ENCODE measurements at places on chromosomes 13 and 19.

DNA sequence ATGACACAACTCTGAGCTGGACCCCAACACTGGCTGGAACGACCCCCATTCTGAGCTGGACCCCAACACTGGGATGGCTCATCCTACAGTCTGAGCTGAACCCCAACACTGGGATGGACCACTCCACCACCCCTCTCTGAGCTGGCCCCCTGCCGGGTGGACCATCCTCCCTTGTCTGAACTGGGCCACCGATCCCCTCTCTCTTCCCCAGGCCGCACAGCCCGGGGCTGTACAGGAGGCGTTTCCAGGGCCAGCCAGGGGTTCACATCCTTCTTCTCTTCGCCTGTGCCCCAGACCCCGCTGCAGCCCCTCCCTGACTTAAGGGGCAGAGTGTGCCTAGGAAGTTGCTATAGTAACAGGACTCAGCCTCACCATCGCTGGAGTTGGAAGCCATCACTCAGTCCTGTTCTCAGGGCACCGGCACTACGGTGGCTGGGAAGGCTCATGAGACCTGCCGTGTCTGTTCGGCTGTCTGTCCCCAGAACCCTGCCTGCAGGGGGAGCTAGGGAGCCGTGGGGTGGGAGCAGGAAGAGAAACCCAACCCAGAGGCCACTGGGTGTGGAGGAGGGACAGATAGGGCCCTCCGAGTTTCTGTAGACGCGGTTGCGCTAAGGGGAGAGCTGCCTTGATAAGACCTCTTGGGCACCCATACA, 3.7 kb downstream of the PRKACA start:
- no peak for DNase-seq

GRCh38 chr19:10290357-10290875, 664 bp downstream of the ICAM5 start:
- DNase-seq, result no peak

DNA sequence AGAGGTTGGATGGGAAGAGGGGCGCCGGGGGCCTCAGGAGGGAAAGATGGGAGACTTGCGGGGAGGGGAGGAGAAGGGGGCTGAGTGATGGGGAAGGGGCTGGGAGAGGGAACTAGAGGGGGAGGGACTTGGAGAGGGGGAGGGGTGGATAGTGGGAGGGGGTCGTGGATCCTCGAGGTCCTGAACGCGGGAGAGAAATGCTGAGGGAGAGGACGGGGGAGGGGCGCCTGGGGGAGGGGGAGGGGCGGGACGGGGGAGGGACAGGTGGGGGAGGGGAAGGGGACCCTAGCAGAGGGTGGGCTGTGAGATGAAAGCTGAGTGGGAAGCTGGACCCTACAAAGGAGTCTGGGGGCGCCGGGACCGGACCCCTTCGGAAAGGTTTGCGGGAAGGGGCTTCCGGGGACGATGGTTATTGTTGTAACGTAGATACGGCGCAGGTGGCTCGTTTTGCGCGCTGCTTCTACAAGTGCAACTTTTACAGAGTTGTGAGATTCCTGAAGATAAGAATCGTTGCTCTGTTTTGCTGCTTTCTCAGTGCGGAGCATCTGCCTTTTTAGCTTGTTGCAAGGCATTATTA, 418 bp downstream of the ZNF444 start:
- no peak for DNase-seq

DNA sequence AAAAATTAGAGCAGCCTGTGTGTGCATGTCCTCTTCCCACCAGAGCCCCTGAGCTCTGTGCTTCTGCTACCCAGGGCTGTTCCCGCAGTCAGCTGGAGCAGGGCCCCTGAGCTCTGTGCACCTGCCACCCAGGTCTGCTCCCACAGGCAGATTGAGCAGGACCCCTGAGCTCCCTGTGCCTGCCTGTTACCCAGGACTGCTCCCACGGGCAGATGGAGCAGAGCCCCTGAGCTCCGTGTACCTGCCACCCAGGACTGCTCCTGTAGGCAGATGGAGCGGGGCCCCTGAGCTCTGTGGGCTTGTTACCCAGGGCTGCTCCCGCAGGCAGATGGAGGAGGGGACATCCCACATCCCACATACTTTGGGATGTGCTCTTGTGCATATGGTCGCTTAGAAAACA, 186.8 kb upstream of the SOX1 start:
- no peak for DNase-seq

GRCh38 chr19:38742296-38742695, 2.0 kb downstream of the CAPN12 start:
- no peak for DNase-seq

GRCh38 chr13:35720690-35721554, 244.4 kb upstream of the MAB21L1 start:
- DNase-seq, result no peak

GRCh38 chr13:26616126-26616525, 58.6 kb downstream of the WASF3 start:
- DNase-seq, result no peak

DNA sequence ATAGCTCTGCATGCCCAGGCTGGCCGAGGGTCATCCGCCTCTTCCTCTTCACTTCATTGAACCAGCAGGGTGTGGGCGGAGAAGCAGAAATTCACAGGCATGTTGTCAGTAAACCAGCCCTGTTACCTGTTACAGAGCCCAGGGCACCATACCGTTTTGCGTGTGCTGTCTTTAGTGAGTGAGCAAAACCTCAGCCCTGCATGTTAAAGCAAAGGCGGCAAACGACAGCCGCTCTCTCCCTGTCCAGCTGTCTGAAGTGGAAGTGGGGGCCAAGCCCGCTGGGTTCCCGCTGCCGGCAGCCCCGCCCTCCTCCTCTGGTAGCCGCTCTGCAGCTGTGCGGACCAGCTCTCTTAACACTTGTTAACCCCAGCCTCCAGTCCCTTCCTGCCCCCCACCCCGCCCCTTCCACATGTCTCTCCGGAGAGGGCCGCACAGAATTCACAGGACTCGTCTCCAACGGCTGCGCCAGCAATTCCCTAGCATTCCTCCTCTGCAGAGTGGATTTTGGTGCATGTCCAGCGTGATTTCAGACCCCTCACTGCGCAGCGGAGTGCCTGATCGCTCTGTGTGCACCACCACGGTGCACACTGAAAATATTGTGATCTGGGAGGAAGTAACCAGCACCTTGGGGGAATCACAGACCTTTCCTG, 12.7 kb downstream of the KLHL26 start:
- DNase-seq, result no peak

- DNase-seq, result no peak
Observed at GRCh38 chr13:98792321-98792720, 39.8 kb upstream of the SLC15A1 start.

- DNase-seq, result no peak
Observed at GRCh38 chr13:21316376-21316775, 139.9 kb downstream of the MRPL57 start.

GRCh38 chr13:33548069-33548468, 262.5 kb upstream of the STARD13 start:
- DNase-seq, result no peak

GRCh38 chr19:29401712-29402421, 123.9 kb upstream of the VSTM2B start:
- DNase-seq, result no peak

DNA sequence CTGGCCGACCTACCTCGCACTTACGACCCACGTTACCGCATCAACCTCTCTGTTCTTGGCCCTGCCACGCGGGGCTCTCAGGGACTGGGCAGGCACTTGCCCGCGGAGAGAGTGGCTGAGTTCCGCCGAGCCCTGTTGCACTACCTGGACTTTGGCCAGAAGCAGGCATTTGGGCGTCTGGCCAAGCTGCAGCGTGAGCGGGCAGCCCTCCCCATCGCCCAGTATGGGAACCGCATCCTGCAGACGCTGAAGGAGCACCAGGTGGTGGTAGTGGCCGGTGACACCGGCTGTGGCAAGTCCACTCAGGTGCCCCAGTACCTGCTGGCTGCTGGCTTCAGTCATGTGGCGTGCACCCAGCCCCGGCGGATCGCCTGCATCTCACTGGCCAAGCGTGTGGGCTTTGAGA, 4.2 kb downstream of the DHX34 start:
- no peak for DNase-seq

- DNase-seq, result no peak
Observed at GRCh38 chr13:93200626-93201025, 26.0 kb upstream of the GPC6 start.

- no peak for DNase-seq
Observed at GRCh38 chr19:10855879-10856522, 7.8 kb downstream of the C19orf38 start.

GRCh38 chr19:57900311-57900710, 11.5 kb upstream of the ZNF814 start:
- DNase-seq, result no peak

- no peak for DNase-seq
Observed at GRCh38 chr13:73610799-73611592, 523.2 kb downstream of the KLF12 start.

- no peak for DNase-seq
Observed at GRCh38 chr13:68645814-68646213, 1415.7 kb upstream of the PCDH9 start.

- no peak for DNase-seq
Observed at GRCh38 chr19:5058521-5059212, 89.8 kb downstream of the KDM4B start.

DNA sequence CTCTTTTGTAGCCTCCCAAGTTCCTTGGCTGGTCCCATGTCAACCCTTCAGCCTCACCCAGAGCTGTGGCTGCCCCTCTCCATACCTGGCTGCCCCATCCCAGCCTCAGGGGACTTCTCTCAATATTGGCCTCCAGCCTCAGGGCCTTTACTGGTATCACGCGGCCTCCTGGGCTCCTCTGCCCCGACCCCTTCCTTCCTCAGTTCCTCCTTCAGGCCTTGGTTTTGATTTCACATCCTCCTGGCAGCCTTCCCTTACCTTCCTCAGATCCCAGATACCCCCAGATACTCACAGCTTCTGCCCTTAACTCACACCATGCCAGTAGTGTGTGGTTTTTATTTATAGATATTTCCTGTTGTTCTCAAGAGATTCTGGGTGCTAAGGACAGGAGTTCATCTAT, 12.8 kb upstream of the SCN1B start:
- no peak for DNase-seq

DNA sequence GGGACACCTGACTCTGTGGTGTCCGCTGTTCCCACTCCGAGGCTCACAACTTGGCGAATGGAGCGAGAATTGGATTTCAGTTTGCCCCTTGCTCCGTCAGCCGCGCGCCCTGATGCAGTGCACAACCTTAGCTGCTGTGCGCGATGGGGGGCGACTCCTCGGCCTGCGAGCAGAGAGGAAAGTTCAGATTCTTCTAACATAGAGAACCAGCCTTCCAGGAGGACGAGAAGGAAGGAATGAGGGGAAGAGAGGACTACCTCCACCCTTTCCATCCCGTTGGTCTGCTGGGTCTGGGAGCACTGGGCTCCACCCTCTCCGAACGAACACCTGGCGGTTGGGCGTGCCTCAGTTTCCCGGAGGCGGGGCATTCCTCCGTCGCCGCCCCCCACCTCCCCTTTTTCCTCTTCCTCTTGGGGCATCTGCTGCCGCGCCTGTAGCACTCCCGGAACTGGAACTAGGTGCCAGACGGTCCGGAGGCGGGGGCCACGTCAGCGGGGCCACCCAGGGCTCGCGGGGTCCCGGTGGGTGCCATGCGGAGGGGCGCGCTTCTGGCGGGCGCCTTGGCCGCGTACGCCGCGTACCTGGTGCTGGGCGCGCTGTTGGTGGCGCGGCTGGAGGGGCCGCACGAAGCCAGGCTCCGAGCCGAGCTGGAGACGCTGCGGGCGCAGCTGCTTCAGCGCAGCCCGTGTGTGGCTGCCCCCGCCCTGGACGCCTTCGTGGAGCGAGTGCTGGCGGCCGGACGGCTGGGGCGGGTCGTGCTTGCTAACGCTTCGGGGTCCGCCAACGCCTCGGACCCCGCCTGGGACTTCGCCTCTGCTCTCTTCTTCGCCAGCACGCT, at the start of gene KCNK6:
TSS of gene KCNK6 (plus strand) at position 425 of the 838 bp plus-strand sequence. CDS start at position 531, 106 bp downstream.
- DNase-seq, result no peak

- DNase-seq, result no peak
Observed at GRCh38 chr19:54461613-54462012, 2.0 kb downstream of the LENG9 start.

DNA sequence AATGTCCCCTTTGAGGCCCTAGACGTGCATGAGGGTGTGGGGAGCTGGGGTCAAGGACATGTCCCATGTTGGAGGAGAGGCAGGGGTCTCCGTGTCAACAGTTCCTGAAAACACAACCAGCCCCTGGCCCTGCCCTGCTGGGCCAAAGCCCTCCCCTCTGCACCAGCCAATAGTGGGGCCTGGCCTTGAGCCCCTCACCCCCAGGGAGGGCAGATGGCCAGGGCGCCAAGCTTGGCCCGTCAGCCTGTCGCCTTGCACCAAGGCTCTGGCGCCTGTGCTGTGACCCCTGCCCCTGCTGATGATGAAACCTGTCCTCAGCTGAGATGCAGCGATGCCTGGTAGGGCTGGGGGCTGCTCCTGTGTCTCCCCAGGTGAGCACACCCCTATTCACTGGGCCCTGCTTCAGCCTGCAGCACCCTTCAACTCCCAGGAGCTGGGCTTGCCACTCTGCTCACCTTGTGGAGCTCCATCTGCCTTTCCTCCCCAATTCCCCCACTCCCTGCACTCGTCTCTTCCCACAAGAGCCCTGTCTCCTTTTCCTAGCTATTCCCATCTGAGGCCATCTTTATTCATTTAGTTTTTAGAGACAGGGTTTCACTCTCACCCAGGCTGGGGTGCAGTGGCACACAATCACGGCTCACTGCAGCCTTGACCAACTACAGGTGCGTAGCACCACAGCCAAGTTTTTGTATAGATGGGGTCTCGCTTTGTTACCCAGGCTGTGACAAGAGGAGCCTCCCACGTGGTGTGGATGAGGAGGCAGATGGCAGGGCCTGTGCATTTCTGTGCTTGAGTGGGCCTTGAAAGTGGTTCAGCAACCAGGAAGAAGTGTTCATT, 2.1 kb upstream of the HAMP start:
- no peak for DNase-seq

GRCh38 chr13:113292021-113292862, 4.8 kb upstream of the LAMP1 start:
- no peak for DNase-seq

DNA sequence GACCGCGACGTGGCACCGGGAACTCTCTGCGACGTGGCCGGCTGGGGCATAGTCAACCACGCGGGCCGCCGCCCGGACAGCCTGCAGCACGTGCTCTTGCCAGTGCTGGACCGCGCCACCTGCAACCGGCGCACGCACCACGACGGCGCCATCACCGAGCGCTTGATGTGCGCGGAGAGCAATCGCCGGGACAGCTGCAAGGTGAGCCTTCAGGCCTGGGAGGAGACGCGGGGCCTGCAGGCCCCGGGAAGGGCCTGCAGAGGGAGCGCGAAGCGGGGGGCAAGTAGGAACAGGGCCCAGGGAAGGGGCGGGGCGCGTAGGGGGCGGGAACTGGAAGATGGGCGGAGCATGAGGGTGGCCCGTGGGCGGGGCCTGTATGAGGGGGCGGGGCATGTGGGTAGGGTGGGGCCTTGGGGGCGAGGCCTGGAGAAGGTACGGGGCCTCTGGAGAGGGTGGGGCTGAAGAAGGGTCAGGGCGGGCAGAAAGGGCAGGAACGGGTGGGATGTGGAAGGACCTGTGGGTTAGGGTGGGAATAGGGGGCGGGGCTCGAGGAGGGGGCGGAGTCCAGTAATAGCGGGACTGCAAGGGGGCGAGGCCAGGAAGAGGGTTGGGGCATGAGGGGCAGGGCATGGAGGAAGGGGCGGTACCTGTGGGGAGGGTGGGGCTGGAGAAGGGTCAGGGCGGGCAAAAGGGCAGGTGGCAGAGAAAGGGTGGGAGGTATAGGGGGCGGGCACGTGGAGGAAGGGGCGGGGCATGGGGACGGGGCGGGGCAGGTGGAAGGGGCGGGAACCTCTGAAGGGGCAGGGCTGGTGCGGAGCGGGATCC, 2.5 kb downstream of the CFD start:
- no peak for DNase-seq
